ENCODE measurements at places on chromosomes 4 and X. TPM values are rescaled to one million over a fixed set of nuclear protein-coding genes. Genes with fewer than 3 reads are reported as not detected.

The GABRE gene
- total RNA-seq: 27.2 TPM

The F9 gene
- not detected for total RNA-seq

The SPANXD gene
- total RNA-seq: not detected

The TMEM31 gene
- not detected for total RNA-seq

The CWH43 gene
- total RNA-seq: not detected

DNA sequence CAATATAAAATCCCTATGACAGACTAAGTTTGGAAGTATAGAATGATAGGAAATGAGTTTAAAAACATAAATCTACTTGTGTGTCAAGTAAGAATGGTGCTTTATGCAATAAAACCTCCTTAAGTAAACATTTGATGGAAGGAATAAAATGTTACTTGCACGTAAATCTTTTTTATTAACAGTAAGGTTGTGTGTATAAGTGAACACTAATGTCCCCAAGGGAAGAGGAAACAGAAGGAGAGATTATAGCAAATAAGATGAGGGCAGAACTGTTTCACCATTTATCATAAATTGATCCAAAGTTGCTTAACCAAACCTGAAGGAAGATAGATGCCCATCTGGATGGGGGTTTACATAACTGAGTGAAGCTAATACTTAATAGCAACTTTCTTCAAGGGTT lies 86.8 kb downstream of the FRMPD4 start:
- no peak for DNase-seq

GRCh38 chr4:165448700-165449099 lies 69.9 kb downstream of the CPE start:
- DNase-seq: no peak

- no peak for DNase-seq
Observed at GRCh38 chrX:107323786-107324492, 117.5 kb downstream of the DNAAF6 start.

DNA sequence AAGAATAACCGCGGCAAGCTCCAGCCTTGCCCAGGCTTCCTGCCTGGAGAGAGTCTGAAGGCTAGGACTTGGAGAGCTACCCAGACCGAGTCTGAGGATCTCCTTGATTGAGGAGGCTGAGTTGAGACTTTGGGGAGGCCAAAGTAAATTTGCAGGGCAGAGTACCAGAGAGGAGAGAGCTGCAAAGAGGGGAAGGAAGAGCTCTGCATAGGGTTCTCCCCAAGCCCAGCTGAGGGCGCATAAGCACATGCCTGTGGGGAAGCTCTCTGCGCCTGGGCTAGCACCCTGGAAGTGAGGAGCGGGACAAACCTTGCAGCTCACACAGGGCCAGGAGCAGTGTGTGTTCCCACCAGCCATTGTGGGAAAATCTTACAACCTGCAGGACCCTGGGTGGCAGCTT lies 56.1 kb downstream of the FAM193A start:
- DNase-seq: peak; percentile 5

DNA sequence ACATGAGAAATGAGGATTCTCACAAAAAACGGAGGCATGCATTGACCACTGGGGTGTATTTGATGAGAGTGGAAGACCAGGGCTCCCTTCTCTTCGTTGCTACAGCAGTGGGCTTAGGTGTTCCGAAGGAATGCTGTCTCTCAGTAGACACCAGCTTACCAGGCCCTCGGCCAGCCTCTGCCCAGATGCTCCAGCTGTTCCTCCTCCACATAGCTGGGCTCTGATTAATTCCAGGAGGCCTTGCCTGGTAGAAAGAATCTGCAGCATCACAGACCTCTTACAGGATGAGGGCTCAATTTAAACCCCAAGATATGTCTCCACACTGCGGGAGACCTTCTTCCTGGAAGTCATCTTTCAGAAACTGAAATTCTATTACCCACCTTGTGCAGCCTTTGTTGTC lies 346.6 kb upstream of the TENM3 start:
- DNase-seq: no peak

DNA sequence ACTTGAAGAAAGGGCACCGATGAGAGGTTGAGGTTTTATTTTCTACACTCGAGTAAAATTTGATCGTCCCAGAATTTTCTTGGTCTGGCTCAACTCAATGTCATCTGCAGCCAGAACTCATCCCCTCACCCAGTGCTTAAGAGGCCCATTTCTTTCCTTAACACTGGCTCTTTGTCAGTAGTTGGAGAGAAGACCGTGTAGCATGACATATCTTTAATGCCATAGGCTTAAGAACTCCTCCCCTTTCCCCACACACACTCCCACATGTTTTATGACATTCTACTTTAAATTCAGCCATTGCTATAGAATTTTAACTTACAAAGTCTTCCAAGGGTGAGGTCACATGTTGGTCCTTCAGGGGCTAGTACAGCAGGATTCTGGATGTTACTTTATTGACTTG lies 44.2 kb upstream of the ZNF827 start:
- DNase-seq: no peak

- DNase-seq: no peak
Observed at GRCh38 chr4:180578175-180578574, 1665.0 kb upstream of the TENM3 start.

DNA sequence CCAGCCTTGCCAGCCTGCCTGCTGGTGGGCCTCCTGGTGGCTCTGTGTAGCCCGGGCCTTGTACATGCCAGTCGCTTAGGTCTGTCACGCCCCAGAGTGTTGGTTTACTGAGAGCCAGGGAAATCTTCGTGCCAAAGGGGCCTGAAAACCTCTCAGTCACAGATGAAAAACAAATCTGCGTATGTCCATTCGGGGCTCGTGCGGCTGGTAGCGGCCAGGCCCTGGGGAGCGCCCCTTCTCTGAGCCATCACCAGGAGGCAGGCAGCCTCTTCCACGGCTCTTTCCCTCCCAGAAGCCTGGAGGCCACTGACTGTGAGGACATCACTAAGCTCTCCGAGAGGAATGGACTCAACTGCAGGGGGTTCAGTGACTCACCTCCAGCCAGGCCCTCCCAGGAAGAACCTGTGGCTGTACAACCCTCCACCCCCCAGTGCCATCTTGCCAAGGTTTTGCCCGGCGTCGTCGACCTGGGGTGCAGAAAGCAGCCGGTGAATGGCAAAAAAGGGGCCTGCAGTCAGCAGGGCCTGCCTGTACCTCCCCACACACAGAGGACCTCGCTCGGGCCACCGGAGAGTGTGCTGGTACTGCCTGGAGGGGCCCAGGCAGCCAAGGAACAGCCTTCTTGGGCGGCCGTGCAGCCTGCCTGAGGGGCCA lies 162.2 kb downstream of the BCOR start:
- no peak for DNase-seq

DNA sequence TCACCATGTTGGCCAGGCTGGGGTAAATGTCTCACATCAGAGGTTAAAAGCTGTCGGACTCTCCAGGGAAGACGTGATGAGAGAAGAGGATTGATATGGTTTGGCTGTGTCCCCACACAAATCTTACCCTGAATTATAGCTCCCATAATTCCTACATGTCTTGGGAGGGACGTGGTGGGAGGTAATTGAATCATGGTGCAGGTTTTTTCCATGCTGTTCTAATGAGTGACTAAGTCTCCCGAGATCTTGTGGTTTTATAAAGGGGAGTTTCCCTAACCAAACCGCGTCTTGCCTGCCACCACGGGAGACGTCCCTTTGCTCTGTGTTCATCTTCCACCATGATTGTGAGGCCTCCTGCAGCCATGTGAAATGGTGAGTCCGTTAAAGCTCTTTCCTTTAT lies 64.4 kb downstream of the ASMT start:
- no peak for DNase-seq

DNA sequence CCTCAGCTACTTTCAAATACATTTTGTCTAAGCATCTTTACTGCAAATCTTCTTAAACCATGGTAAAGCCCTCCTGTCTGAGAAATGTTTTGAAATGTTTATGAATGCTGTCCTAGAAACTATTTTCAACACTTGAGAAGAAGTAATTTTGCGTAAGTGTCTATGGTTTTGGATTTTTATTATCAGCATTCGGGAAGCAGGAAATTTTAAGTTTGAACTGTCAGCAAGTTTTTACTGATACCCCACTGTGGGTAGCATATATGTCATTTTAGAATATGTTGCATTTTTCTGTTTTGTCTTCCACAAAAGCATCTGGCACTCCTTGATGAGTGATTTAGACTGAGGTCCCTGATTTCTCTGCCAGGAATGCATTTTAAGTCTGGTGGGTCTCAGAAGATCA lies 302.4 kb upstream of the GIMD1 start:
- DNase-seq: no peak

DNA sequence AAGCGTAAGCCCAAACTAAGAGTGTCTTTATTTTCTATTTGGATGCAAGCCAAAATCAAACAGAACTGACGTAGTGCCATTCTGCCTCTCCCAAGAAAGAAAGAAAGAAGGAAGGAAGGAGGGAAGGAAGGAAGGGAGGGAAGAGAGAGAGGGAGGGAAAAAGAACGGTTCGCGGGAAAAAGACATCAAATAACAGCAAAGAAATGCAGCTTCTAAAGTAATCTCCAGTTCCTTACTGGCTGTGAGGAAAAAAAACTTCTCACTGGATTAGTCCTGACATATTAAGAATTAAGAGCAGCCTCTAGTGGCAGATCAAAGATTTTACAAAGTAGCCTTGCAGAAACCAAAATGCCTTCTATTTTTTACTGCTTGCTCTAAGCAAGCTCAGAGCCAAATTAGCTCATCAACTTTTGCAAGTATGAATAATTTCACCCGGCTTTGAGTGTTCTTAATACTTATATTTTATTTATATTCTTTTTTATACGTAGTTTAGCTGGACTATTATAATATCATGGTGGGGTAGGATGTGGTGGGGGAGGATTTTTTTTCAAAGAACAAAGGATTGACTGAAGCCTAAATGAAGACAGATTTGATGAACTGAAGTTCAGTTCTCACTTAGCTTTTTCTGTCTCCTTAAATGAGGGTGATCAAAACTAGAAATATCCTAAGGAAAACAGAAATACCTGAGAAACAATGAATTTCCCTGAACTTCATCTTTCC lies 36.6 kb downstream of the PITX2 start:
- DNase-seq: no peak

DNA sequence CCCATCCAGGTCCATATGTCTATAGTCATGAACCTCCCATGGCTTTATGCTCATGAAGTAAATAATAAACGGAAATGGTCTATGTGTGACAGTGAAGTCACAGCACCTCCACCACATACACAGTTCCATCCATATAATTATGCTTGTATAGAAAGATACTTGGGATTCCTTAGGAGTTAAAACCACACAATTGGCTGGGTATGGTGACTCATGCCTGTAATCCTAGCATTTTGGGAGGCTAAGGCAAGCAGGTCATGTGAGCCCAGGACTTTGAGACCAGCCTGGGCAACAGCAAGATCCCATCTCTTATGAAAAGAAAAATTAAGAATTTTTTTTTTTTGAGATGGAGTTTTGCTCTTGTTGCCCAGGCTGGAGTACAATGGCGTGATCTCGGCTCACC lies 55.6 kb upstream of the RBM47 start:
- DNase-seq: no peak

DNA sequence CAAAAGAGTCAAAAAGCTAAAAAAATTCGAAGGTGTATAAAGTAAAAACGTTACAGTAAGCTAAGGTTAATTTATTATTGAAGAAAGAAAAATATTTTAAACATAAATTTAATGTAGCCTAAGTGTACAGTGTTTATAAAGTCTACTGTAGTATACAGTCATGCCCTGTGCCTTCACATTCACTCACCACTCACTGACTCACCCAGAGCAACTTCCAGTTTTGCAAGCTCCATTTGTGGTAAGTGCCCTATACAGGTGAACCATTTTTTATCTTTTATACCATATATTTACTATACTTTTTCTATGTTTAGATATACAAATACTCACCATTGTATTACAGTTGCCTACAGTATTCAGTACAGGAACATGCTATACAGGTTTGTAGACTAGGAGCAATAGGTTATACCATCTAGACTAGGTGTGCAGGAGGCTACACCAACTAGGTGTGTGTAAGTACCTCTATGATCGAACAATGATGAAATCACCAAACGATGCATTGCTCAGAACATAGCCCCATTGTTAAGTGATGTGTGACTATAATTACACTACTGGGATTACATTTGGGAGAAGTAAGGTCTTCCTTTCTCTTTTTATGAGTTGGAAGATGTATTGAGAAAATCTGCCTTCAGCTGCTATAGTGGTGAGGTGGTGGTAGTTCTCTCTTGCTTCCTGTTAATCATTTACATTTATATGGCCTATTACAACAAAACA lies 27.2 kb downstream of the TMSB4X start:
- no peak for DNase-seq

- DNase-seq: no peak
Observed at GRCh38 chrX:97672138-97672537, 788.4 kb downstream of the RPA4 start.

DNA sequence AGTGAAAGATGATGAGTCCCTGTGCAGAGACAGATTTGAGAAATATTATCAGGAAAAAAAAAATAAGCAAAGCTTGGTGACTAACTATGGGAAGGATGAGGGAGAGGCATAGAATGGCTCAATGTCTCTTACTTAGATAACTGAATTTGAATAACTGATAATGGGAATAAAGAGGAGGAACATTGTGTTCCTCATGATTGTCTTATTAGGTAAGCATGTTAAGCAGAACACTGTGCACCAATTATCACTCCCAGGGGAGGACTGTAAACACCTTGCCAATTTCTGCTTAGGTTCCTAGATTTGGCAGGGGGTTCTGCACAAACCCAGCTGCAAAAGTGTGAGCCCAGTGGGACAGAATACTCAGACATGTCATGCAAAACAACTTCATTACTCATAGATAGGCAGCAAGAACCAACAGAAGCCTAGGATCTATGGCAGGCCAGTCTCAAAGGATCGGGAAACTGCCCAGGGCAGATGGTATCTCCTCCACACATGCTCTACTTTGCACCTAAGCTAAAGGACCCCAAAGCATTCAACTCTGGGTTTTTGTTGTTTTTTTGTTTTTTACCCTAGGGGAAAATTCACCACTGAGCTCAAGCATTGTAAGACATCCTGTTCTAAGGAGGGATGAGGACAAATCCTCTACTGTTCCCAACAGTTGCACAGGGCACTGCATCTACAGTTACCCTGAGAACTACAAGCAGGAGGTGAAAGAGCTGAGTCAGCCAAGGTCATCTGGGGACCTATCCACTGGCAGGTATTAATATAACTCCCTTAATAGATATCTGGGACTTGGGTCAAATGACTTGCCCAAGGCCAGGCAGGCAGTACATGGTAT lies 907.0 kb downstream of the RAPGEF2 start:
- no peak for DNase-seq

- DNase-seq: no peak
Observed at GRCh38 chrX:11419102-11419501, 125.9 kb downstream of the AMELX start.

GRCh38 chrX:24487571-24487970 lies 22.5 kb downstream of the PDK3 start:
- DNase-seq: no peak

All from uterus (tissue), 4 donors.